ENCODE measurements at places on chromosomes 13 and 19.

DNA sequence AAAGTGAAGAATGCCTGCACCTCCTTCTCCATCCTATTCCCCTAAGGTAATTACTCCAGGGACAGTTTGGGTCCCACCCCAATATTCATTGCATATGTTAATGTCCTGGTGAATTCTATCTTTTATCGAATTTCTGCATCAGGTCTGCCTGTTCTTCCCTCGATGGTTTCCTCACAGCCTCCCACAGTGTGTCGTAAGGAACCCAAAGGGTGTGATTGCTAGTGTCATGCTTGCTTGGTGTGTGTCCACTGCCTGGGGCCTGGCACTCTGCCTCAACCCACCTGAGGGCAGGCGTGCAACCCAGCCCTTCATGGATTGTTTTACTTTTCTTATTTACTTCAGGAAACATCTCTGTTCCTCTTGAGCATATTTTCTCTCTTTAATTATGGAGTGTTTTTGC is 60.2 kb upstream of the CYSLTR2 start:
- DNase-seq: no peak

DNA sequence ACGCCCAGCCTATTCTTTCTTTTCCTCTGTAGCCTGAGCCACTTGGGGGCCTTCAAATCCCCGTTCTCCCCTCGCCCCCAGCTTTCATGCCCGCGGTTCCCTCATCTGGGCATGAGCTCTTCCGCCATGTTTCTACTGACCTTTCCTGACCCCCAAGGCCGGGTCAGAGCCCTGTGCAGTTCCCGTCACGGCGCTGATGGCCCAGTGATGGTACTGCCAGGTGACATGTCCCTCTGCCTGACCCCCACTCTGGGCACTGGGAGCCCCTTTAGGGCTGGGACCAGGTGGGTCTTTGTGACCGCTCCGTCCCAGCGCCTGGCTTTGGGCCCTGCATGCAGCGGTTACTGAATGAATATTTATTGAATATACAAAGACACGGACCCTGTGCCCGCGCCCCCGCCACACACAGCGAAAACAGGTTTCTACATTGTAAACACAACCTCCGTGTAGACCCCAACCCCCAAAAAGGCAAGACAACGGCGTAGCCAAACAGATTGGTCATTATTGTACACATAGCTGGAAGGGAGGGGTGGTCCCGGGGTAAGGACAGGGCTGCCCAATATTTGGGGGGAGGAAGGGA is 7.7 kb downstream of the GPR108 start:
- no peak for DNase-seq

GRCh38 chr13:45296259-45296658 is 44.7 kb downstream of the TPT1 start:
- DNase-seq: no peak

GRCh38 chr13:36072152-36072935 is 58.8 kb downstream of the DCLK1 start:
- no peak for DNase-seq

DNA sequence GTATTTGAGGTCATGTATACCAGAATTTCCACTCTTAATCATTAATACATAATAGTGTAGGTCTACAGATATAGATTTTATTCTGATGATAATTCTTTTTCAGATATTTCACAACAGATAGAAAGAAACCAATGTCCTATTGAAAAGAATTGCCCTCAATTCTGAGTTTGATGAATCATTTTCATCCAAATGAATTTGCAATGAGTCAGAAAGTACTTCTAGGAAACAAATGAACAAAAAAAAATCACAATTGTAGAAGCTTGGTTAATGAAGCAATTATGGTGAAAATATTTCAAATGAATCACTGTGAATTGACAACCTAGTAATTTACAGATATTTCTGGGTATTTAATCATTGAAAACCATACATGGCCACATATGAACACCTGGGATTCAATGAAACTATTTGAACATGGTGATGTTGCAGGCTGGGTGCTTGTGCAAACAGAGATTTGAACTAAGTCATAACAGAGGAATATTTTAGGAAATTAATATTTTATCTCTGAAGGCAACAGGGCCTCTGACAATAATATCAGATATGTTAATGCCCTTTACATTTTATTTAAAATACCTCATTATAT is 360.9 kb downstream of the SLITRK5 start:
- no peak for DNase-seq

DNA sequence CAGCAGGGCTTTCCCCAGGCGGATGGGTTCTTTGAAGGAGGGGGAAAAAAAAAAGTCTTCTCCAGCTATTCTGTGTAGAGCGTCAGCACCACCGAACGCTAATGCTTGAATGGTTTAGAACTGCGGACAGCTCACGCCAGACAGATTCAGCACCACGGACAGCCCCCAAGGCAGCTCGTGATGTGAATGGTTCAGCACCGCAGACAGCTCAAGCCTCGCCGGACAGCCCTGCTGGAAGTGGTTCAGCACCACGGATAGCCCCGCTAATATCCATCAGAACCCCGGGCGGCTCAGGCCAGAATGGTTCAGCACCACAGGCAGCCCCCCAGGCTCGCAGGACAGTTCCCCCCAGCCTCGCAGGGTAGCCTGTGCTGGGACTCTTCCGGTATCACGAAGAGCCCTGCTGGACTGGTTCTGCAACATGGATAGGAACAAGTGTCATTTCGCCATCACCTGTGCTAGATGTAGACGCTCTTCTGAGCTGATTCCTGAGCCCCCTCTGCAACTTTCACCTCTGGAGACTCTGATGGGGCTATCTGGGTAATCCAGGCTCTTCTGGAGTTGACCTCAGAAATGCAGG is 4.9 kb upstream of the SMIM17 start:
- DNase-seq: no peak

- DNase-seq: no peak
Measured at GRCh38 chr13:81874681-81875661, 1534.0 kb upstream of the SPRY2 start.

All from CD8-positive, alpha-beta memory T cell (primary cell).